ENCODE measurements at places on chromosomes 11 and 22.

GRCh38 chr11:86671531-86672006 lies 847 bp downstream of the ME3 start:
- H3K27me3 ChIP-seq = peaks cover 52% of the 10 kb centered on the region
- H3K4me3 ChIP-seq = peak overlapping the region; percentile 70
- H3K27ac ChIP-seq = no peak overlapping the region
- H3K36me3 ChIP-seq = no peaks in the 10 kb centered on the region
- DNase-seq = peak; percentile 36

- peaks cover 6% of the 10 kb centered on the region for H3K27me3 ChIP-seq
- no peak overlapping the region for H3K4me3 ChIP-seq
- DNase-seq = no peak
- H3K27ac ChIP-seq = no peak overlapping the region
These were observed 507.7 kb downstream of the MN1 start for GRCh38 chr22:27293721-27294445.

- H3K27ac ChIP-seq = peak overlapping the region; percentile 97
- peak overlapping the region; percentile 79 for H3K4me3 ChIP-seq
- peaks cover 31% of the 10 kb centered on the region for H3K4me1 ChIP-seq
- no peaks in the 10 kb centered on the region for H3K27me3 ChIP-seq
- no peak for DNase-seq
- H3K36me3 ChIP-seq = no peaks in the 10 kb centered on the region
These were observed 7.6 kb upstream of the SLC39A13 start for GRCh38 chr11:47400768-47401279.

- no peak overlapping the region for H3K4me3 ChIP-seq
- no peak for DNase-seq
- no peaks in the 10 kb centered on the region for H3K27me3 ChIP-seq
- H3K4me1 ChIP-seq = no peaks in the 10 kb centered on the region
These were observed 576.3 kb downstream of the BRD1 start for GRCh38 chr22:49251371-49251770.

DNA sequence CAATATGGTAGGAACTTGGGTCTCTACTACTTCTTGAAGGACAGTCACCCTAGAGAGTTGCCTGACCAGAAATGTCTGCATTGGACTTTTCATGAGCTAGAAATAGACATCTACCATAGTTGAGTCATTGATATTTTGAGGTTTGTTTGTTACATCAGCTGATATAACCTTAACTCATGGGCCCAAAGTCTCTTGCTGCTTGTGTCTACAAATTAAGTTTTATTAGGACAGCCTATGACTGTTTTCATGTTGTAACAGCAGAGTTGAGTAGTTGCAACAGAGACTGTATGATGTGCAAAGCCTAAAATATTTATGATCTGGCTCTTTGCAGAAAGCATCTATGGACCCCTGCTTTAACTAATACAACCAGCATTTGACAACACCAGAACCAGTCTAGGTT lies 155.3 kb downstream of the MIAT start:
- no peak overlapping the region for H3K27ac ChIP-seq
- H3K27me3 ChIP-seq = no peaks in the 10 kb centered on the region
- DNase-seq = no peak
- peaks cover 3% of the 10 kb centered on the region for H3K36me3 ChIP-seq
- no peaks in the 10 kb centered on the region for H3K4me1 ChIP-seq

GRCh38 chr22:30424534-30425326 lies 838 bp upstream of the MTFP1 start:
- DNase-seq = no peak
- peaks cover 32% of the 10 kb centered on the region for H3K36me3 ChIP-seq
- H3K4me3 ChIP-seq = peak overlapping the region; percentile 83

DNA sequence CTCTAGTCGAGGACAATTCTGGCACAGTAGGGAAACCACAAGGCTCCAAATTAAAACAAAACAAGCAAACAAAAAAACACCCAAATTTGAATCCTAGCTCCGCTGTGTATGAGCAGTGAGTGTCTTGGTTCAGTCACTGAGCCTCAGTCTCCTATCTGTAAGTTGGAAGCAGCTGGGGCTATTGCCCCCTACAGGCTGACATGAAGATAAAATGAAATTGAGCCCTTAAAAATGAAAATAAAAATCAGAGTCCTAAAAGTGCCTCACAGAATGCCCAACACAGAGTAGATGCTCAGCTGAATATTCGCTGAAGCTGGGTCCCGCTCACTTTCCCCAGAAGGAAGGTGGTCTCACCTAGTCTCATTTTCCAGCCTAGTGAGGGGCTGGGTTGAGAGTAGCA lies 65.2 kb downstream of the PDE2A start:
- H3K27ac ChIP-seq = no peak overlapping the region
- H3K4me3 ChIP-seq = no peak overlapping the region
- no peaks in the 10 kb centered on the region for H3K4me1 ChIP-seq

- no peak overlapping the region for H3K27ac ChIP-seq
- no peaks in the 10 kb centered on the region for H3K27me3 ChIP-seq
- H3K36me3 ChIP-seq = no peaks in the 10 kb centered on the region
- no peak overlapping the region for H3K4me3 ChIP-seq
- no peaks in the 10 kb centered on the region for H3K4me1 ChIP-seq
These were observed 8.4 kb upstream of the MMP12 start for GRCh38 chr11:102883141-102883540.

DNA sequence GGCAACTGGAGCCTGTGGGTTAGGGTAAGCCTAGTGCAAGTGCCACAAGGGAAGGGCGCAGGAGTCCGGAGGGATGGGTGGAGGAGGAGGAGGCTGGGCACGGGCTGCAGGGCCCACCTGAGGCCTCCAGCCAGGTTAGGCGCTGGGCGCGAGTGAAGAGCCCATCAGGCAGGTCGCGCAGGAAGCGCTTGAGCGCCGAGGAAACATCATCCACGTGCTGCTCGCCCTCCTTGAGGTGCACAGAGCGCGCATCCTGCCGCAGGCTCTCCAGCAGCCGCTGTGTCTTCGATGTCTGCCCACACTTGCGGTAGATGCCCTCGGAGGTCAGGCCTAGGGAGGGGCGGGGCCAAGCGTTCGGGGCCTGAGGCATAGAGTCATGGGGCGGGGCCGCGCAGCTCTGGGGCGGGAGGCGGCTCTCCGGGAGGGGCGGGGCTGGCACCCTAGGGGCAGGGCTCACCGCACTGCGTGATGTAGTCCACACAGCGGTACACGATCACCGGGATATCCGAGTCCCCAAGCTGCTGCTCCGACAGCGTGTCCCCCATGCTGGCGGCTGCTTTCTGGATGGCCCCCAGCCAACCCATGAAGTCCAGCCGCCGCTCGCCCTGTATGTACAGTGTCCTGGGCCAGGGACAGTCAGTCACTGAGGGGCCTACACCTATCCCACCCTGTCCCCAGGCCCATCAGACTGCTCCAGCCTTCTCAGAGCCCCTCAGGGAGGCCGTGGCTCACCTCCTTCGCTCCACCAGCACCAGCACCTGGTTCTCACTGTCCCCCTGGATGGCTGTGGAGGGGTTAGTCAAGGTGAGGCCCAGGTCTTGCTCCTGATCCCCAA lies 22.9 kb upstream of the PDE2A start:
- no peak overlapping the region for H3K27ac ChIP-seq
- H3K4me1 ChIP-seq = no peaks in the 10 kb centered on the region
- no peaks in the 10 kb centered on the region for H3K27me3 ChIP-seq

- H3K4me3 ChIP-seq = no peak overlapping the region
- peaks cover 13% of the 10 kb centered on the region for H3K4me1 ChIP-seq
- no peak for DNase-seq
- no peaks in the 10 kb centered on the region for H3K36me3 ChIP-seq
These were observed 84.3 kb downstream of the CCDC81 start for GRCh38 chr11:86459002-86459385.

DNA sequence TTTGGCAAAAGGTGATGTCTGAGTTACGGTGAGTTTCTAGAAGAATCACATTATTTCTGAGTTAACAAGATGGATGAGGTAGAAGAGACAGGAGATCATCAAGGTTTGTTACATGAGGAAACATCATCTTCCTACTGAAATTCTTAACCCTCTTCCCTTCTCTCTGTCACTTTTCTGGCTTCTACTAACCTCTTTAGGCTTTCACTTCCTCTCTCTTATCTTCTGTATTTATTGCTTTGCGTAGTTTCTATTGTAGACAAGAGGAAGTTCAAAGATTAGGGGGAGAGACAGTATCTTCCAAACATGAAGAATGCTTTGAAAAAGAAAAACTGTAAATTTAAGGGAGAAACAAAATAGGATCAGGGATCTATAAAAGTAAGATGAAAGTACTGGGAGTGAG lies 75.4 kb downstream of the TRPC6 start:
- no peaks in the 10 kb centered on the region for H3K27me3 ChIP-seq
- no peaks in the 10 kb centered on the region for H3K36me3 ChIP-seq
- peaks cover 12% of the 10 kb centered on the region for H3K4me1 ChIP-seq

GRCh38 chr11:12735262-12735661 lies 61.0 kb downstream of the TEAD1 start:
- H3K4me1 ChIP-seq = peaks cover 47% of the 10 kb centered on the region
- H3K4me3 ChIP-seq = no peak overlapping the region
- peaks cover 7% of the 10 kb centered on the region for H3K36me3 ChIP-seq
- peak overlapping the region; percentile 46 for H3K27ac ChIP-seq
- H3K27me3 ChIP-seq = no peaks in the 10 kb centered on the region

DNA sequence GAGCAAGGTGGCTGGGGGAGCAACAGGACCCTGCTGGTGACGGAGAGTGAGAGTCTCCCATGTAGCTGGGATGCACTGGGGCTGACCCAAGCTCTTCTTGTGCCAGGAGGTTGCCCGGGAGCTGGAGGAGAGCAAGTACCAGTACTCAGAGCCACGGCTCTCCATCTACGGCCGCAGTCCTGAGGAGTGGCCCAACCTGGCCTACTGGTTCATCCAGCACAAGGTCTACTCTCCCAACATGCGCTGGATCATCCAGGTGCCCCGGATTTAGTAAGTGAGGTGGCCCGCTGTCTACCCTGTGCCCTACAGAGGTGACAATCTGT lies 40.4 kb downstream of the AMPD3 start:
- H3K36me3 ChIP-seq = peaks cover 17% of the 10 kb centered on the region
- no peak overlapping the region for H3K4me3 ChIP-seq
- no peak for DNase-seq
- peaks cover 11% of the 10 kb centered on the region for H3K4me1 ChIP-seq
- no peak overlapping the region for H3K27ac ChIP-seq
